ENCODE measurements at places on chromosomes 12 and 14.

DNA sequence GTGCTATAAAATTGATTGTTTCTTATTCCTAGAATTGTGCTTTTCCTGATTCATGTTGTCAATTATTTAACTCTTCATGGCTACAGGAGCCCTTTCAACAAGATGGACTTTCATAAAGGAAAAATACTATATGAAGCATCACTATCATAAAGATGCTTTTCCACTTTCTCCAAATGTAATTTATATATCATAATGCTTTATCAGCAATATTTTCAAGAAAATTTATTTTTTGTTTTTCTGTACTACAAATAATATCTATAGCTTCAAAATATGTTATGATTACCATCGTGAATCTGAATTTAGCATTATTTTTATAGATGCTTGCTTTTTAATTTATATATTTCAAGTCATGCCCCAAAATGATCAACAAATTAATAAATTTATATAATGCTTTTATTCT, 873.5 kb upstream of the LRFN5 start:
- no peak for DNase-seq

DNA sequence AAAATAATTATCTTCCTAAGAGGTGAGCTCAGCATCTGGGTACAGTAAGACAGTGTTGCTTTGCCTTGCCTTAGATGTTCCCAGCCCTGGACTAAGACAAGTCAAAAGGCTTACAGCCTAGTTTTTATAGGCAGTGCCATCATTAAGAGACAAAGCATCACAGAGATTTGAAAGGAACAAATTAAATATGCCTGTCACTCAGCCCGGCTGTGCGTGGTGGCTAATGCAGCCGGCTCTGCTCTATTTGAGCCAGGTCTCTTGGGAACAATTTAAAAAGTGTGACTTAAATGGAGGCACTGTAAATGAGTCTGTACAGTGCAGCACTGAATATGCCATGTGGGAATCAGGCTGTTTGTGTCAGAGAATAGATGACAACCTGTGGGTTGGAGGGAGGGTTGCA, 1687.4 kb upstream of the FLRT2 start:
- no peak for DNase-seq

- DNase-seq = no peak
These were observed 88.4 kb downstream of the CAND1 start for GRCh38 chr12:67357376-67358125.

DNA sequence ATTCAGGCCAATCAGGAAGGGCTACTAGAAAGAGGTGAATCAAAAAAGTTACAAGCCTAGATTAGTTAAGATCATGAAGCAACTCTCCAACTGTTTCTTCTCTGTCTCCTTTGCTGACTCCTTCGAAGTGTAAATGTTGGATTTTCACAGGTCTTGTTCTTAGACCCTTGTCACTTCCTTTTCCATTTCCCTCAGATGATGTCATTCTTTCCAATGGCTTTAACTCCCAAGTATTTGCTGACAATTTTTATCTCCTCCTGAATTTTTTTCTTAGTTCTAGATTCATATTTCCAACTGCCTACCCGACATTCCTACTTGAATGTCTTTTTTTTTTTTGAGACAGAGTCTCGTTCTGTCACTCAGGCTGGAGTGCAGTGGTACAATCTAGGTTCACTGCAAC, 10.8 kb downstream of the GAS2L3 start:
- no peak for DNase-seq

GRCh38 chr12:66482351-66483203, 180.3 kb downstream of the HELB start:
- DNase-seq = no peak

DNA sequence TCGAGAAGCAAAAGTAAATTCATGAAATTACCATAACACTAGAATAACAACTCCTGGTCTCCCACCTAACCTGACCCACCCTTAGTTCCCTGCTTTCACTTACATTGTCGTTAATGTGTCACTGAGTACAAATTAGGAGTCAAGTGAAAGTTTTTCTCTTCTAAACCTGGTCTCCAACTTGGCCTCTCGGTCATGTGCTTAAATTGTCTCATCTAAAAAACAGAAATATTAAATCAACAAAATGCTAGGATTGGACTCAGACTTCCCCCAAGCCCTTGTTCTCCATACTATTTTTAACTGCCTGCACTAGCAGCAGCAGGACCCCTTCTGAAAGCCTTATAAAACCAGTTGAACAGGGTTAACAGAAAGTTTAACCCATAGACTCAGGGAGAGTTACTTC, 1.8 kb upstream of the BTG1 start:
- DNase-seq = no peak

- no peak for DNase-seq
These were observed 65.5 kb downstream of the SH2B3 start for GRCh38 chr12:111471236-111471635.

All from stimulated activated CD4-positive, alpha-beta T cell treated with anti-CD3 and anti-CD28 coated beads, Interleukin-15, amount 100 ng/mL, for 48 hours (primary cell).